ENCODE measurements at places on chromosomes 7 and 10.

DNA sequence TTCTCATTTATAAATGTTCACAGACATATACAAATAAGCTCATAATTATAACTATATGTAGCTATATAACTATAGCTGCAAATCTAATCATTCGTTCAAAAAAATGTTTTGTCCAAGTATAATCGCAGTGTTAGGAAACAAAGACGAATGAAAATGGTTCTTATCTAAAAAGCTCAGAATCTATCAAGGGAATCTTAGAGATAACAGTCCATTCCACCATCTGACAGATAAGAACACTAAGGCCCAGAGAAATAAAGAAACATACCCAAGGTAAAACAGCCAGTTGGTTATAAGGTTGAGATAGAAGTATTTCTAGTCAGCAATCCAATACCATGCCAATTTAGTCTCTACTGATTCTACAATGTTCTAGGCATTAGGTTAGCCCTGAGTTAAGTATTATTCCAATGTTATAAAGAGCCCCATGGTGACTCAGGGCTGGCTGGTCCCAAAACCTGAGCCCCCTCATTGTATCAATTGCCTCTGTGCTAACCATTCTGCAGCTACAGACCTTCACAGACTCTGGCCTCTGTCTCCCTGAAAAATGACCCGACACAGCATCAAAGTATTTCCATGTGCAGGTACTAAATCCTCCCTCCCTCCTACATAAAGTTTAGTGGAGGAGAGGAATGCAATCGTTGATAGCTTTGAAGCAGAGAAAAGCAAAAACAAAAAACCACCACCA is 30.0 kb downstream of the CHCHD3 start:
- no peak for DNase-seq

DNA sequence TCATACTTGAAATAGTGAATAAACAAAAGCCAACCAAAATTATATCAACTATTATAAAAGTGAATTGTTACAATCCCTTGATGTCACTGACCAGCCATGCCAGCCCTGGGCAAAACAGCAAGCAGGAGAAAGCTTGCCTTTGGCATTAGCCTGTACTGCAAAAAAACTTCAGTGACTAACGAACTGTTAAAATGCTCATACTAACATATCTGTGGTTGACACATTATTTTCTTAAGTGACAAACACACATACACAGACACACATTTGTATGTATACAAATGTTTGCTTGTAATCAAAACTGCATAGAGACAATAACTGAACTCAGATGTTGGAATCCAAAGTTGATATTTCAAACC is 29.5 kb downstream of the CHCHD3 start:
- DNase-seq: no peak

DNA sequence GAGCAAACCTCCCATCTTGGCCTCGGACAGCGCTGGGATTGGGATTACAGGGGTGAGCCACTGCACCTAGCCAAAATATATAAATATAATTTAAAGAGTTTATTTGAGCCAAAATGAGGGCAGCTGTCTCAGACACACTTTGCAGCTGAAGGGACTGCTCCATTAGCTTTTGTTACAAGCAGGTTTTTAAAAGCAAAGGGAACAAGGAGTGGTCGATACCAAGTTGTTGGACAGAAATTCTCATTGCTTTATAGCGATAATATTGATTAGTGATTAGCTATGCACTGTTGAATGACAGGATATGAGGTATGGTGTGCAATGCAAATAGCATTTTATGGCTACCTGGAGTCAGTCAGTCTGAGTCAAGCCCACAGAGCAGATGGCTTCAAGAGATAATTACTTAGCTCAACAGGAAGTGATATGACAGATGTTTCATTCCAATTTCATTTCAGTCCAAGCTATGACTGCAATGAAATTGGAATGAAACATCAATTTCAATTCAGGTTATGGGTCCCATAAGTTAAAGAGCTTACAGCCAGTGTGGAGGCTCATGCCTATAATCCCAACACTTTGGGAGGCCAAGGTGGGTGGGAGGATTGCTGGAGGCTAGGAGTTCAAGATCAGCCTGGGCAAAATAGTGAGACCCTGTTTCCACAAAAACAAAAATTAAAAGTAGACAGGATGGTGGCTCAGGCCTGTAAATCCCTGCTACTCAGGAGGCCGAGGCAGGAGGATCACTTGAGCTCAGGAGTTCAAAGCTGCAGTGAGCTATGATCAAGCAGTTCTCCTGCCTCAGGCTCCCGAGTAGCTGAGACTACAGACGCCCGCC is 23.1 kb downstream of the TYW1 start:
- DNase-seq: no peak

GRCh38 chr10:49152037-49152436 is 18.2 kb upstream of the FAM170B start:
- DNase-seq: no peak

DNA sequence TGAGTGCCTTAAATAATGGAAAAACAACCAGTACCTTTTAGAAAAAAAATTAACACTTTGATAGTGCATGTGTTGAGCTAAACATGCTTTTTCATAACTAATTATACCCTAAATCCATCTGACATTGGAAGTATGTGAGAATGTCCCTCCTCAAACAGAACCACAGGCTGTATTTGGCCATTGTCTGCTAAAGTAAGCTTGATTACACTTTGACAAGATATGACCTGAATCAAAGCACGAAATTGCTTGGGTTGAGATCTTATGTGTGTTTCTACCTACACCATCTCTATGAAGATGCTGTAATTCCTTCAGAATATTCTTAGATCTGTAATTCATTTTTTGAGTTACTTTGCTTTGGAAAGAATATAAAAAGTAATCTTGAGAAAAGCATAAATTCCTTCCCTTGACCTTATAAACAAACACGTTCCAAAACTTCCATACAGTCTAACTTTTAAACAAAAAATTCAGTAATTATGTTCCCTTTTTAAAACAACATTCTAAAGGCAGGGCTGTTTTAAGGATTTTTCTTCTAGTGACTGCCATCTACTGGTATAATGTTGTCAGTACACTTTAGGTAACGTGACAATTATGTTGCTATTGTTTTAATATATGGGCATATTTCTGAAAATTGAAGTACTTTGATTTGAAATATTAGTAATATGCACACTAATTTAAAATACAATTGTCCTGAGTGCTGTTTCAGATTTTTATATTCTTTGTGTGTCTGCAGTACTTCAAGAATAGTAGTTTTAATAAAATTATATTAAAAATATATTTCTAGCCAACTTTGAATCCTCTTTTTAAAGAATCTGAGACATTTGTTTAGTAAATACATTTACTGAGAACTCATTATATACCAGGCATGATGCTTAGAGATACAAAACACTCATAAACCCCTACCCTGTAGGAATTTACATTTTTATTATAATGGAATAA is 20.9 kb downstream of the CD36 start:
- DNase-seq: no peak

DNA sequence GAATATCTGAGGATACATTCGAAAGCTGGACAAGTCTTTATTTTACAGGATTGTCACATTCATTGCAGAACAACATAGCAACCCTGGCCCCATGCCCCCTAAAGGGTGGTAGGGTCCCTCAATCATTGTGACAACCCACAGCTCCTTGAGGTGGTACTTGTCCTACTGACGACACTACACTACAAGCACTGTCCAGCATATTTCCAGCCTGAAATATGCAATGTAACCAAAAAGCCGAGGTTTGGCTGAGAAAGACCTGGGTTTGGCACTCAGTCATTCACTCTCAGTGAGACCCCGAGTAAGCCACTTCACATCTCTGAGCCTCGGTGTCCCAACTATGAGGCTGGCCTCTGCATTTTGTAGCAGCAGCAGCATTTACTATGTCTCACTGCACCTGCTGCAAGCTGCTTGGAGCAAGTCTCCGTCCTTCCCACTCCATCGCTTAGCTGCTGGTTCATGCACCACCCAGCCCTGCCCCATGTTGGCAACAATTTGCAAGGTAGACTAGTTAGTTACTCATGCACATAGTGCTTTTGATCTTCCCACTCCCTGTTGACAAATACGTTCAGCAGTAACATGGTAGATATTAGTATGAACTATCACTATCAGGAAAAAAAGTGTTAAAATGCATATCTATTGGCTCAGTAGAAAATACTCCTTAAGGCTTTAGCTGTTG is 43.6 kb upstream of the TNPO3 start:
- DNase-seq: no peak

DNA sequence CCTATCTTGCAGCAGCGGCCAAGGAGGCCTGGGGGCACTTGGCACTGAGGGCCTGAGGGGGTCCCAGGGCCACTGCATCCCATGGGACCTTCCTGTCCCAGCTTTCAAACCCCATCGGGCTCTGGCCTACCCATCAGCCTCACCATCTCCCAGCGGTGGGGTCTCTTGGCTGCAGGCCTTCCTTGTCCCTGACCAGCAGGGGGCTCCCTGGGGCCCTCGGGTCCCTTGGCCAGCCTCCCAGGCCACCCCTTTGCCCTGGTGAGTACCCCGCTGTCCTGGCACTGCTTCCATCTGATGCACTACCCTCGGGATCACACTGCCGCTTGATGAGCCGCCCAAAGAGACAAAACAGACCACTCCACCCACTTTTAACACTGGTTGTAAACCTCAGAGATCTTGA is 43.5 kb downstream of the YKT6 start:
- peak; percentile 28 for DNase-seq

DNA sequence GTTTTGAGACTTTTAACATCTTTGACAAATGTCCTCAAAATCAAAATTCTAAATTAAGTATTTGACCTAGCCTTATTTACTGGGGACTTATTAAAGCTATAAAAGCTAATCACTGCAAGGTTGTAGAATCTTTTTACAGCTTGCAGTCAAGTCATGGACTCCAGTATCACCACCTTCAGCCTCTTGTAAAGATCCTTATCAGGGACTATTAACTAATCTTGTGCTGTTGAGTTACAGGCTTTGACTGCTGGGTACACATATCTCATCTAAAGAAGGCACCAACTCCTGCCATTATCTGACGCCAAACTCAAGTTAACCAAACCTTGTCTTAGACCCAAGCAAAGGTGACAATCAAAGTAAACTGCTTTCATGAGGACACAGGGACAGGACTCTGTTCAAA is 621.0 kb upstream of the IGFBP3 start:
- DNase-seq: no peak

DNA sequence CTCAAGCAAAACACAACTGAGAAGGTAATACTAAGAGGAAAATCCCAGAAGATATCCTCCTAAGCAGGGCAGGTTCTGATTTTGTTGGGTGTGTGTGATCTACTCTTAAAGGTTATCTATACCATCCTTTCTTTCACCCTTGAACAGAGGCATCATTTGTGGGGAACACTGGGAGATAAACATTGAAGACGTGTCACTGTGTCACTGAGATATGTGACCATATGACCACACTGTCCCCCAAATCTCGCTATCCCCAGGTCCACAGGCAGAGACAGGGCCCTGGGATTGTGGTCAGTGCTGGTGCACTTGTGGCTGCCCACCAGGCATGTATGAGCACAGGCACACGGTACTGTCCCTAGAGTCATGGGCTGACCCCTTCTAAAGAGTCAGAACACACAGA is 30.0 kb downstream of the TECTB start:
- no peak for DNase-seq

DNA sequence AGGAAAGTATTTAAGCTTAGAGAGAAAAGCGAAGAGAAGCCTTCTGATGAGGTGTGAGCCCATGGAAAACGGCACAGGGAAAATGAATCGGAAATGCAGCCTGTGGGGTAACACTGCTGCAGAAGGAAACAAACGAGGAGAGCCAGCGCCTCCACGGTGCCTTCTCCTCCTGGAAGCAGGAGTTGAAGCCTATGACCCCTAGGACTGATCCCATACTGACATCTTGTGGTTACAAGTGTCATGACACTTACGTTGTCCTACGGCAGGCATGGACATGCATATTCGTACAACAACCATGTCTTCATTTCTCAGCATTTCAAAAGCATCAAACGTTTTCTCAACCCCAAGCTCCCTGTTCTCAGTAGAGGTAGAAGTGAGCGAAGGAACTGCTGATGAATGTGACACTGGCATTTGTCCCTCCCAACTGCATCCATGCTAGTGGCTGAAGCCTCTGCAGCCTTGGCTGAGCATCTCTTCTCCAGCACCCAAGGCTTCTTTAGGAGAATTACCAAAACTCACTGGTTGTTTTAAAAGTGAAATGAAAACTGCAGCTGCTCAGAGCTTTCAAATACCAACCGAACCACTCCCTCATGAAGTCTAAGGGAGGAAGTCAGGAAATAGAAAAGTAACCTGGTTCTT is 160.2 kb downstream of the JAZF1 start:
- DNase-seq: no peak

DNA sequence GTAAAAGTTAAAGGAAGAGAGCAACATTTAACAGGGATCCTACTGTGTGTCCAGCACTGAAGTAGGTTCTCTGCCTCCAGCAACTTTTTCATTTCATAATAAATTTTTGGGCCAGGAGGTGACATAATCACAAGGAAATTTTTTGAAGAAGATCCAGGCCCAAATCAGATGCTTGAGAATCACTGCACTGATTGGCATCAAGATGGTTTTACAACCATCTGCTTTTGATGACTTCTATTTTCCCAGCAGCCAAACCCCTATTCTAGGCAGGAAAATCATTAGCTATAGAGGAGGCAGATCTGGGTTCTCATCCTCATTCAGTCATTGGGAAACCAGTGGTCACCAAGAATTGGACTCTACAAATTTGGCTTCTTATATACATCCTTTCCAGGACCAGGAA is 79.0 kb downstream of the ARL4A start:
- DNase-seq: no peak

GRCh38 chr7:2947058-2947780 is 96.4 kb downstream of the CARD11 start:
- no peak for DNase-seq

- DNase-seq: no peak
These were observed 566 bp downstream of the ZNF789 start for GRCh38 chr7:99473315-99473596.

- DNase-seq: no peak
These were observed 43.8 kb downstream of the SMNDC1 start for GRCh38 chr10:110260746-110261477.

DNA sequence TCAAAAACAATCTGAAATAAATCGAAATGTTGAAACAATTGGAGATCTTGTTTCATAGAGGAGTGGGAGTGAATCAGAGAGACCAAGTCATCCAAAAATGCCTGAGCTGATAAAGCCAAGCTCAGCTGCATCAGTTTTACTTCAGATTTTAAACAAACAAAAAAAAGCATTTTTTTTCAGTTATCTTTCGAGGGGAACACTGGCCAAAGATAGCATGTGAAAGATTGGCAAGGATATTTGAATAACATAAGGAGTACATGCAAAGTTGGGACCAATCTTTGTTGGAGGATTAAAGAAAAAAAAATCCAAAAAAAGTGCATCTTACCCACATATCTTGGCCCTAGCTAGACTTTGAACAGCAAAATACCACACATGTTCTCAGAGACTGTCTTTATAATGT is 47.2 kb downstream of the RHOBTB1 start:
- no peak for DNase-seq

GRCh38 chr10:49179699-49180443 is 8.3 kb downstream of the TMEM273 start:
- DNase-seq: no peak

- no peak for DNase-seq
These were observed 232.6 kb downstream of the GALNT17 start for GRCh38 chr7:71364551-71364950.
